ENCODE measurements at places on chromosomes 2 and 18.

DNA sequence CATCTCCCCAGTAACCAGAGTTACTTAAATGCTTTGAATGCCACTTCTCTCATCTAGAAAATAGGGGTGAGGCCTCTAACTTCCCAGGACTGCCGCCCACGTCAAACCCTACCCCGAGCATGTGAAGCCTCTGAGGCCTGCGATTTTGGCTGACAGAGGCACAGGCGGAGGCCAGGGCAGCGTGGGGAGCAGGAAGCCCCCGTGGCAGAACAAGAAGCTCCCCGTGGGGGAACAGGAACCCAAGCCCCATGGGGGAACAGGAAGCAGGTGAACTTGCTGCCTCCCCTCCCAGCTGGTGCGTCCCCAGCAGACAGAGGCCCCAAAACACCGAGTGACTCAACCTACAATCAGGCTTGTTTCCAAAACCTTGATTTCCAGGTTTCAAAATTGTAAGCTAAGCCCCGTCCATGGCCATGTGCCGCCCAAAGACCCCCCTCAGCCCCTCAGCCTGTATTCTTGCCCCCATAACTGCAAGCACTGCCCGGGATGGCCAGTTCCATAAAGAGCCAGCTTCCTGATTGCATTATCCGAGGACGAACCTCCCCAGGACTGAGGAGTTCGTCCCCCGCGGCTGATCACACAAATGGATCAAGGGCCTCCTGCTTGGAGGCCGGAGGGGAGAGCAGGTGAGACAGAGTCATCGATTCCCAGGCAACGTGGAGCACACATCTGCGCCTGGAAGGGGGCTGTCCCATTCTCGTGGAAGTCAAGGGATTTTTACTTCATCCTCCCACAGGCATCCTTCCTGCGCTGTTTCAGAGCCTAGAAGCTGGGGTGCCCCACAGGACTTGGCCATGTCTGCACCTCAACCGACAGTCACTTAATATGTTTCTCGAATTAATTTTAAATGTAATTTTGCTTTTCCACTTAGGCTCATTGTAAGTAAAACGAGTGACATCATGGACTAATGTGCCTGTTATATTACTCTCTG is 36.3 kb upstream of the CTDP1 start:
- DNase-seq = no peak

DNA sequence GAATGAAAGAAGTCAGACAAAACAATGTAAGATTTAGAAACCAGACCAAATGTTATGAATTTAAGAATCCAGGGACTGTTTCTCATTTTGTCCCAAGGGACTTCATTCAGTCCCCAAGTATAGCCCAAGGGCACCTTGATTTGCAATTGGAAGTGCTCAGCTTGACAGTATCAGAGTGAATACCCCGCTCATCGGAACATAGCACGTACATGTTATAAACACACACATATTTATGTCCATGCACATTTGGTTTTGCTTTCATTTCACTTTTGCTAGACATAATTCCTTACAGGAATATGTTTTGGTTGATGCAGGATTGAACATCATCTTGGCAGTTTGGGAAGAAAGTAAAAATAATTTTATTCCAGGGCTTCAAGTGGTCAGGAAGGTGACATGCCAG is 100.2 kb downstream of the PID1 start:
- no peak for DNase-seq

DNA sequence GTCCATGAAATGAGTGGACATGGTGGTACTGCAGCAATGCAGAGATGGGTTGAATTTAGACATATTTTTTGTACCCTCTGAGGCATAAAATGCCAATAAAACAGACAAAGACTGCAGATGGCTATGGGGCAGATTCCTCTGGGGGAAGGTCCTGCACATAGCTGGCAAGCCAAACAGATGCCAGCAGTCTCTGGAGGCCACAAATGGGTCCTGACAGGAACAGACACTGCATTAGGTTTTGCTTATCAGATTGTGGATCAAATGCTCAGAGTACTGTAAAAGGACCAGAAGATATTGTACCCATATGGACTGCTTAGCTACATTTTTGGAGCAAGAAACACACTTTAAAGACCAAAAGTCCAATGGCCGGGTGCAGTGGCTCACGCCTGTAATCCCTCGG is 40.9 kb upstream of the ORC2 start:
- no peak for DNase-seq

DNA sequence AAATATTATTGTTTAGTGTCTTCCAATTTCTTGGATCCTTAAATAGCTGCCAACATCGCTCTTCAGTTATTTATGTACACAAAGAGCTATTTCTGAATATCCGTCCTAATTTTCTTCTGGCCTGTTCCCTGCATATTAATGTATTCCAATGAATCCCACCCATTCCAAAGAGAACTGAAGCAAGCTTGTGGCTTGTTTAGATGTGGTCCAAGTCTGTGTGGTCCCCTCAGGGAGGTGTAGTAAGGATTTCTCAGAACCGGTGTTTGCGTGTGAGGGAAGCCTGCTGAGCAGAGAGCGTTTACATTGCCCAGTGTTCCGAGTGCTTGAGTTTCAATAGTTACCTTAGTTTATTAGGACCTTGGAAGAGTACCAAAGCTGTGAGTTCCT is 25.1 kb upstream of the IL1R1 start:
- no peak for DNase-seq

- DNase-seq = no peak
Measured at GRCh38 chr2:126849486-126849885, 49.2 kb upstream of the TEX51 start.

DNA sequence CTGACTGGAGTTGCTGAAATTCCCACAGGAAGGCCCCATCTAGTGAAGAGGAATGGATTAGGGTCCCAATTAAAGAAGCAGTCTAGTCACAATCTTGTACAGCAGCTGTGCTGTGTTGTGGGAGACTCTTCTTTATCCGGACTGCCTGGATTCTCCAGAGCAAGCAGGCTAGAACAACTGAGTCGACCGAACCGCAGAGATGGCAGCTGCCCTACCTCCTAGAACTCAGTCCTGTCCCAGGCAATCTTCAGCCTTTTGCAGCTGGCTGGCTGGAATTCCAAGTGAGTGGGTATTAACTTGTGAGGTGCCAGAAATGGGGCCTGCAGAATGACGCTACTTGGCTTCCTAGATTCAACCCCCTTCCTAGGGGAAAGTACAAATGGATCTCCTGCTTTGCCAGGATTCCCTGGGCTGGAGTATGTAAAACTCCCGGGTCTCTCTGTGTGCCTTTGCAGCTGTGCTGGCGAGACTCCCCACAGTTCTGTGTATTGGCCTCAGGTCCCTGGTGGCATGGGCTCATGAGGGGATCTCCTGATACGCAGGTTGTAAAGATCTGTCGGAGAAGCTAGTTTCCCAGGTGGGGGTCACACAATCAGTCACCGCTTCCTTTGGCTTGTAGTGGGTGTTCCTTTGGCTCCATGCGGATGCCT is 1952.6 kb upstream of the LRRTM1 start:
- DNase-seq = no peak

DNA sequence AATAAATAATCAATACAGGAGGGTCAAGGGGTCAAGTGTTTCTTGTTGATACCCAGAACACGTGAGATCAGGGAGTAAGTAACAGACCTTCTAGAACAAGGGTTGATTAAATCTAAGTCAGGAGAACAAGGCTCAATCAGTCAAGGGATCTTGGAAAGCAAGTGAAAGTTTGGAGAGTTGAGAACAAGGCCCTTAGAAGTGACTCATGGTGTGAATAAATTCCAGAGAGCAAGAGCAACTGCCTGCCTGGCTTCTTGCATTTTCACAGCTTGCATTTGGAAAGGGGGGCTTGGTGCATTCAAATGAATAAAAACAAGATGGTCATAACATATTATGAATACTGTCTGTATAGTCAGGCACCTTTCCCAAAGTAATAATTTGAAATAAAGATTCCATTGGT is 256.1 kb downstream of the DPP10 start:
- no peak for DNase-seq

DNA sequence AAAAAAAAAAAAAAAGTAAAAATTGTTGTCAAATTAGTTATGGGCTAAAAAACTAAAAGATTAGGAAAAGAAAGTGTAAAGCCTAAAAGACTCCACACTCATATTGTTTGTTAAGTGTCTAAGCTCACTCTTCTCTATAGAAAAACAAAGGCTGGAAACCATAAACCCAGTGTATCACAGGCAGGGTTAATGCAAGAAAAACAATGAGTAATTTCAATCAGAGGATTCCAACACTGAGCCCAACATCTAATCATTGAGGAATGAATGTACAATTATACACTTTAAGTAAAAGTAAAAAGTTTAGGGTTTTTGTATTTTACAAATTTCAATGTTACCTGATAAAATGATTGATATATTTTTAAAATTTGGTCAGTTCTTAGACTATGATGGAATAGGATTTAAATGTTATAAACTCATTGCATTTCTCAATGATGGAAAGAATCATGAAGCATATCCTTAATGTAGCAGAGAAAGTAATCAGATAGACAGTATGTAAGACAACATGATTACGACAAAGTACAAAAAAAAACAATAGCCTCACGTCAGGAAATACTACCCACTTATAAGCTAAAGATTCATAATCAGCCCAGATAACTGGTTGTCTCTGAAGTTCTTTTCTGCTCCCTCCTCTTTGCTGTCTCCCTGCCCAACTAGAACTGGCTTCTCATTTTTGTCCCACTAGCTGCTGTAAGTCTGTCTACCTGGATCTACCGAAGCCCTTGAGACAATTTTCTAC is 44.5 kb upstream of the SP3 start:
- no peak for DNase-seq

DNA sequence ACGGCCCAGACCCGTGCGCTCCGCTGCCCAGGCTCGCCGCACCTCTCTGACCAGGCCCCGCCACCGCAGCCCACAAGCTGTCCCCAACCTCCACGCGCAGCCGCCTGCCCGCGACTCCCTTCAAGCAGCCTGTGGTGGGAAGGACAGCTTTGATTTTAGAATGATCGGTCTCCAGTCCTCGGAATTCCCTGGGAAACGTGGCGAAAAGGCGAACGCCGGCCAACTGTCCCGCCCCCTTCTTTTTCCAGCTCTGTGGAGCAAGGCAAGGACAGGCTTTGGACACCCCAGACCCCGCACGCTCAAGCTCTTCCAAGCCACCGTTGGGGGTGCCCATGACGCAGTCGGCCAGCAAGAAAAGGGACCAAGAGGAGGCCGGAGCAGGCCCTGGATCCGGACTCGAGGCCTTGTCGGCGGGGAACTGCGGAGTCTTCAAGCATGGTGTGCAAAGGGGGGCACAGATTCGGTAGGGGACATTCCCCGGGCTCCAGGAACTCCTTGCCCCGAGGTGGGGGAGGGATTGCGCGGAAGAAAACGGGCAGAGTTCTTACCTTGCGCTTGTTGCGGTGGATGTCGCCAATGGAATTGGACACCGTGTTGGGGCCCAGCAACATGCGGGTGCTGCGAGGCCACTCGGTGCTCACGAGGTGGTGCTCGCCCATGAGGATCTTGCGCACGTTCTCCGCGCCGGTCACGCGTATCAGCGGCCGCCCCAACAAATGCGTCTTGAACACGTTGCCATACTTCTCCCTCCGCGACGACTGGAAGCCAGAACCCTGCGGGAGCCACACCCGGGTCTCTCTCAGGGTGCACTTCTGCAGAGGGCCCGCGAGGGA is 4.0 kb downstream of the CYP26B1 start:
- DNase-seq = no peak

DNA sequence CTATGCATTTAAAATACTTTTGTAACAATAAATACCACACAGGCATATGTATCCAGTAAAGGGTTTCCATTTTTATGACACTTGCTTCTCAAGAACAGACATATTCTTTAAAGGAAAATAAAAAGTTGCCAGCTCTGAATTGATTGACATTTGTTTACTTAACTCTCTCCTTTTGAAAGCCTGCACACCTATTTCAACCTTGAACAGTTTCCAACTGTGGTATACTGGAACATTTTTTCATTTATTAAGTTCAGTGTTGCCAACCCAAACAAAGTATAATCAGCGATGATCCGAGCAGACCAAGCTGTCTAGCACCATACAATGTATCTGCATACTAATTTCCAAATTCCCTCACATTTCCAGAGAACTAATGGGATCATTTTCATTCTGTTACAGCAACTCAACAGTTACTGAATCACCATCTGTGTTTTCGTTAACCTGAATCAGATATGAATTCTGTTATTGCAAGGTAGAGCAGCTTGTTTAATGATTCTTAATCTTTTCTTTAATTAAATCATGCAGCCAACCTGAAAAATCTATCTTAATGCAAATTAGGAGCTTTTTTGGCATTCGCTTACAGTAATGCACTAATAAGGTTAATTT is 725.5 kb upstream of the ZEB2 start:
- no peak for DNase-seq

GRCh38 chr2:239324456-239324855 is 76.4 kb downstream of the HDAC4 start:
- DNase-seq = no peak

GRCh38 chr18:60311676-60312360 is 60.8 kb downstream of the MC4R start:
- DNase-seq = no peak

DNA sequence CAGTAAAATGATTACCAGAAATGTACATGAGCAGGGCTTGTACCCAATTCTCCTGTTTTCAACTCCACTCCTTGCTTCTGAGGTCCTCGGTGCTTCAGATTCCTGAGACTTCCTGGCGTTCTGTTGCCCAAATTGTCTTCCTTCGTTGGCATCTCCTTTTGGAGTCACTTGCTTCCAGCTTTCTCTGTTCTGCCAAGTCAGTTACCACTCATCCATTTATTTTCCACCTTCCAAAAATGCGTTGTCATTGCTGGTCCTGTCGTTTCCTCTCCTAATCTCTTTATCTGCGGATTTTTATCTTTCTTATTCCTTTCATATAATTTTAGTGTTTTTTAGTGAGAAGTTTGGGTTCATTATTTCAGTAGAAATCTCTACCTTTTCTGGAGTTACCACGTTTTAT is 18.5 kb upstream of the EFR3B start:
- no peak for DNase-seq
